ENCODE measurements at places on chromosomes 12 and 14. TPM values are rescaled to one million over a fixed set of nuclear protein-coding genes. Genes with fewer than 3 reads are reported as not detected.

COL2A1 gene
- 1.2 TPM for polyA plus RNA-seq

EPYC gene
- not detected for polyA plus RNA-seq

BCAT1 gene
- 31.3 TPM for polyA plus RNA-seq

KRT85 gene
- not detected for polyA plus RNA-seq

ZNF140 gene
- 60.5 TPM for polyA plus RNA-seq

EFS gene
- polyA plus RNA-seq = 0.92 TPM

KCNC2 gene
- 7.4 TPM for polyA plus RNA-seq

ING4 gene
- 522 TPM for polyA plus RNA-seq

KERA gene
- not detected for polyA plus RNA-seq
